ENCODE measurements at places on chromosomes 7 and 10.
A peak's percentile ranks its signal among the peaks of the same experiment; 100 is the strongest.

DNA sequence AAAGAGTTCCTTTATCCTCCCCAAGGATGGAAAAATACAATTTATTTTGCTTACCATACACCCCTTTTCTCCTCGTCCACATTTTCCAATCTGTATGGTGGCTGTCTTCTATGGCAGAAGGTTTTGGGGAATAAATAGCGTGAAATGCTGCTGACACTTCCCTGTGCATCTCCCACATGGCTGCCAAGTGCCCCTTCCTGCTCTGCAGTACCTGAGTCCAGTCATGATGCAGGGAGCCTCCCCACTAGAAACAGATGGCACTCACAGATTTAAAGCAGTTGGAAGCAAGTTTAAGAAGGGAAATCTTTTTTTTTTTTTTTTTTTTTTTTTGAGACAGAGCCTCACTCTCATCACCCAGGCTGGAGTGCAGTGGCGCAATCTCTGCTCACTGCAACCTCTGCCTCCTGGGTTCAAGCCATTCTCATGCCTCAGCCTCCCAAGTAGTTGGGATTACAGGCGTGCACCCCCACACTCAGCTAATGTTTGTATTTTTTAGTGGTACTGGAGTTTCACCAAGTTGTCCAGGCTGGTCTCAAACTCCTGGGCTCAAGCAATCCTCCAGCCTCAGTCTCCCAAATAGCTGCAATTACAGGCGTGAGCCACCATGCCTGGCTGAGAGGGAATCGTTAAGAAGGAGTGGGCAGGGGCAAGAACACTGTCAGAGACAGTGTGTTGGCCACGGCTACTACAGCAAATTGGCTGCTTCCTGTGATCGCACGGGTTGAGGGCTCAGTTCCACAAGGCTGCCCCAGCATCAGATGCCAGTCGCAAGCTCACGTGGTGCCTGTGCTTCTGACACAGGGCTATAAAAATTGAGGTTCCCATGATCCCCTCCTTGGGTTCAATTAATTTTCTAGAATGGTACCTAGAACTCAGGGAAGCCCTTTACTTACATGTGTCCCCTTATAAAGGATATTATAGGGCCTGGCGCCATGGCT is 5.3 kb upstream of the PILRA start:
- DNase-seq: no peak

- no peak for DNase-seq
Observed at GRCh38 chr10:125187238-125188194, 27.2 kb upstream of the CTBP2 start.

DNA sequence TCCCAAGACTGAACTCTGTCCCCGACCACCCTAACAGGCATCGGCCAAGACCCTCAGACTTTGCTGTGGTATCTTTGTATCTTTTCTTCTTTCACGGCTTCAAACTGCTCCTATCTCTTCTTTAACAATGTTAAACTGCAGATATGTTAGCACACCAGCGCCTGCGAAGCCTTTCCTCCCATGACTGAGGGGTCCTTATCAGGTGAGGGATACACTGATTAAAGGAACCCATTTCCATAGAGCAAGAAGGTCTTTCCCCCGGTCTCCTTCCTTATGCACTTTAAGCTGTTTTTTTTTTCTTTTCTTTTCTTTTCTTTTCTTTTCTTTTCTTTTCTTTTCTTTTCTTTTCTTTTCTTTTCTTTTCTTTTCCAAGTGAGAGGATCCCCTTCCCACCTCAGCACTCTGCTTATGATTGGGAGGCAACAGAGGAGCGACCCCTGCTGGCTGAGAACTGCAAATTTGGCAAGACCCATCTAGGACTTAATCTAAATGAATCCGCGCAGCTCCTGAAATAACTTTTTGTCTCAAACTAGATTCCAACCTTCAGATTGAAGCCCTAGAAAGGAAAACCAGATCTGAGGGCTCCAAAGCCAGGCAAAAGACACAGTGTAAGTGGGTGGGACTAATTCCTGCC is 109.9 kb downstream of the ITGB8 start:
- no peak for DNase-seq

- DNase-seq: no peak
Observed at GRCh38 chr7:67729771-67730170, 733.1 kb downstream of the TYW1 start.

GRCh38 chr10:133173860-133174640 is 14.0 kb downstream of the KNDC1 start:
- DNase-seq: no peak

DNA sequence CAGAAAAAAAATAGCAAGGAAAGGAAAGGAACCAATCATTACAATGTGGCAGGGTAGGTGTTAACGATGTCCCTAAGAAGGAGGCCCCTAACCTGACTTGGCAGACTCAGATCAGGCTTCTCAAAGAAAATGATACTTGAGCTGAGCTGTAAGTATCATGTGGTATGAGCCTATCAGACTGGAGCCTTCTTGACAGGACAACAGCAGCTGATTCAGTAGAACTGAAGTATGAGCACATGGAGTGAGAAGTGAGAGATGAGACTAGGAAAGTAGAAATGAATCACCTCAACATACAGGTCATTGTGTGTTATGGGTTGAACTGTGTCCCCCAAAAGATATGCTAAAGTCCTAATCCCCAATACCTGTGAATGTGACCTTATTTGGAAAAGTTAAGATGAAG is 66.3 kb downstream of the MTERF1 start:
- DNase-seq: no peak

GRCh38 chr7:128705891-128706333 is 33.2 kb upstream of the CALU start:
- DNase-seq: no peak

- DNase-seq: no peak
Observed at GRCh38 chr7:125059861-125060456, 130.3 kb upstream of the POT1 start.

DNA sequence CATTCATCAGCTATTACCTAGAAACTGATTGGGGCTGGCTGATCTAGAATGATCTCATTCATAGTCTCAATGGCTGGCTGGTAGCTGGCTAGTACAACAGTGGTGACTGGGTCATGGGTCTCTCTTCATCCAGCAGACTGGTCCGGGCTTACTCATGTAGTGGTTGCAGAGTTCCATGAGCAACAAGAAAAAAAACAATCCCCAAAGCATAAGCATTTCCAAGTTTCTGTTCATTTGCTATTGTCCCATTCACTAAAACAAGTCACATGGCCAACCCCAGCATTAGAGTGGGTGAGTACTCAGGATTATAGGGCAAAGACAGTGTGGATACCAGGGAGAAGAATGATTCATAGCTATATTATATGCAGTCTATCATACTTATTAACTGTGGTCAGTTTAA is 85.2 kb upstream of the SEMA3C start:
- DNase-seq: no peak

DNA sequence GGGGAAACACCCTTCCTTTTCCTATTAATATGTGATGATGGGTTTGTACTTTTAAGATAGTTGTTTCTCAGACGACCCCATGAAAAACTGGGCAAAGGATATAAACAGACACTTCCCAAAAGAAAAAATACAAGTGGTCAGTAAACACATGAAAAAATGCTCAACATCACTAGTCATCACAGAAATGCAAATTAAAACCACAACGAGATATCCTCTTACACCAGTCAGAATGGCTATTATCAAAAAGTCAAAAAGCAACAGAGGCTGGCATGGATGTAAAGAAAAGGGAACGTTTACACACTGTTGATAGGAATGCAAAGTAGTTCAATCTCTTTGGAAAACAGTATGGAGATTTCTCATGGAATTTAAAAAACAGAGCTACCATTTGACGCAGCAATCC is 111.4 kb upstream of the ZEB1 start:
- no peak for DNase-seq

DNA sequence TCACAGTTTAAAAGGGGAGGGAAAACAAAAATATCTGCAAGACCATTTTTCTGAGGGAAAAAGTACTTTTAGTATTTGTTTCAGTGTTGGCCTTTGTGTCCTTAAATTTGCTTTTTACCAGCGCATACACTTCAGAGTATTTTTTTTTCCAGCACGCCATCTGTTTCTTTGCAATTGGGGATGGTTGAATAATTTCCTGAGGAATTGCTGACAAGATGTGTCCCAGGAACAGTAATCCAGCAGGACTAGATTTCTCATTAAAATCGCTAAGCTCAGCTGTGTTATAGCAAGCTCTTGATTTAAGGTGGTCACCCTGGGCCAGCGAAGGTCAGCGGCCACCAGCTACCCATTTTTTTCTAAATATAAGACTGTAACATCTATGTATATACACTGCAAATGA is 156.9 kb upstream of the RHOBTB1 start:
- DNase-seq: no peak

DNA sequence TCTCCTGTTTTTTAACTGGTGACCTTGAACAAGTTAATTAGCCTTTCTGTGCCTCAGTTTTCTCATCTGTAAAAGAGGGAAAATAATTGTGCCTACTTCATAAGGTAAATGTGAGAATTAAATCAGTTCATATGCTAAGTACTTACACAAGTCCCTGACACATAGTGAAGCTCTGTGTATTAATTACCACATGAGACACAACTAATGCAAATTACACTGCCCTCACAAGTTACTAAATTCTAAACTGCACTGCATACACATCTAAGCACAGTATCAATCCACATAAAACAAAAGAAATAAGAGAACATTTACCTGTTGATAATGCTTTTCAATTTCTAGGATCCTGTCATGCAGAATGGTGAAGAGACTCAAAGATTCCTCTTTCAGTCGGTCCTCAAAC is 22.5 kb downstream of the C10orf67 start:
- no peak for DNase-seq

DNA sequence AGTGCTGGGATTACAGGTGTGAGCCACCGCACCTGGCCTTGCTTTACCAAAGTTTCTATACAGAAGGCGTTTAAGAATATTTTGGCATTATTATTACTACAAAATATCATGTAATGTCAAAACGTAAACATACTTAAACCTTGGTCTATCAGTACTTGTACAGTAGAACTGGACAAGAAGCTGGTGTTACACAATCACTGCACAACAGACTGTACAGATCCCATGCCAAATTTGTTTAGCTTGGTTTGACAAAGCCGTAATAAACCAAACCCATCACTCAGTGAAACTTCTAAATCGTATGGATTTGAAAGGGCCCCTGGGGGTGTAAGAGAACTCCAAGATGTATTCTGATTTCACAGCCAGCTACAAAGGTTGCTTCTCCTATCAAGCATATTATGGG is 51.8 kb upstream of the RHEB start:
- DNase-seq: no peak

- no peak for DNase-seq
Observed at GRCh38 chr7:66330961-66331360, 125.8 kb downstream of the TPST1 start.

GRCh38 chr10:81877596-81877995 is 2.6 kb downstream of the NRG3 start:
- no peak for DNase-seq

DNA sequence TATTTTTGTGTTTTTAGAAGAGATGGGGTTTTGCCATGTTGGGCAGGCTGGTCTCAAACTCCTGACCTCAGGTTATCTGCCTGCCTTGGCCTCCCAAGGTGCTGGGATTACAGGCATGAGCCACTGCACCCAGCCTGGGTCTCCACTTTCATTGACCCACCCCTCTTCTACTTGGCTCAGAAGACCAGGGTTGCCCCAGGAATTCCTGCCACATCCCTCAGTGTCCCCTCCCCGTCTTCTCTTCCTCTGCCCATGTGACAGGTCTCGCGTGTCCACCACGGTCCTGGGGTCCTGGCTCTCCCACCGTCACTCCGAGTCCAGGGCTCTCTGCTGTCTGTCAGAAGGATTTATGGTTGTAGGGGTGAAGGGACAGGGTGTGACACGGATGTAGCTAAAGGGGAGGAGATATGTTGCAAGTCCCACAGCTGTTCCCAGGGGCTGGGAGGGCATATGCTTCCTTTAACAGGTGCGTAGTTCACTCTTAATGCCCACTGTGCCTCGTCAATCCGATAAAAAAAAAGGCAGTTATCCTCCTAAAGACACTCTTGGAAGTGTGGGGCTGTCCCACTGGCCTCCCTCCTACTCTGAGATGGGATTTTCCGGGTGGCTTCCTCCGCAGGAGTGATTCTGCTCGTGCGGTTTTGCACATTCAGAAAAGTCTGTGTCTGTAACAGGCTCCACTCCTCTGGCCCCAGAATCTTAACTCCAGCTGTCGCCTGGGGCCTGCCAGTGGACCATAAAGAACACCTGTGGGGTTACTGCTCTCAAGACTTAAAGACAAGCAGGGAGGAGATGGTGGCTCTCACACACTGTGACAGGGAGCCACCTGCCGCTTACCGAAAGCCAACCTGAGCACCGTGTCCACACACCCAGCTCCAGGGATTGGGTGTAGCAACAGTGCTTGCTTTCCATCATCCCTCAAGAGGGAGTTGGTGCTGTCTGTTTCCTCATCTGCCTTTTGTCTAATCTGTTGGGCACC is 36.7 kb upstream of the SHH start:
- no peak for DNase-seq

- no peak for DNase-seq
Observed at GRCh38 chr7:51249187-51249945, 67.2 kb downstream of the COBL start.

- DNase-seq: no peak
Observed at GRCh38 chr10:46216003-46216634, 70.7 kb upstream of the ANTXRL start.

GRCh38 chr7:78939669-78940068 is 513.8 kb downstream of the MAGI2 start:
- DNase-seq: no peak

GRCh38 chr7:50347693-50348092 is 43.2 kb downstream of the IKZF1 start:
- DNase-seq: no peak

- no peak for DNase-seq
Observed at GRCh38 chr7:157699357-157700013, 362.7 kb downstream of the DNAJB6 start.

GRCh38 chr10:78476156-78476555 is 442.5 kb downstream of the RPS24 start:
- DNase-seq: no peak

- DNase-seq: peak; percentile 90
Observed at GRCh38 chr10:43420369-43421200, 11.6 kb upstream of the HNRNPF start.

- no peak for DNase-seq
Observed at GRCh38 chr7:123724817-123725253, 24.0 kb downstream of the WASL start.

DNA sequence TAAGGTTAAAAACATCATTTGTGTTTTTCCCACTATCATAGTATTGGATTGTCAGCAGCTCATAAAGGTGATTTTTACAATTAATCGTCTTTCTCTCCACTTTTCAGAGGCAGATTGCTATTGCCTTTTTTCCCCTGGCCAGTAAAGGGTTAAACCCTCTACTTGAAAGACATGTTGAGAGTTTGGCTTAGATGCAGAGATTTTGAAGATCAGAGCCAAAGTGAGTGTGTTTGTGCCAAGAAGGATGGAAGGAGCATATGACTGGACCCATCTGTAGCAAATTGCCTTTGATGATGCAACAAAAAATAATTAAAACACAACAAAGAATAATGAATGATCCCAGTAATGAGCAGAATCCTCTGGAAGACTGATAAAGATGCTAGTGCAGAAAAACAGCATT is 373.1 kb downstream of the MALRD1 start:
- no peak for DNase-seq

- no peak for DNase-seq
Observed at GRCh38 chr10:33353334-33353733, 18.9 kb upstream of the NRP1 start.

Data from GM06990 (cell line).